Adrenal gland (tissue), 19 donors: ENCODE measurements at places on chromosomes 7 and 10. TPM values are rescaled to one million over a fixed set of nuclear protein-coding genes. Genes with fewer than 3 reads are reported as not detected.

GRCh38 chr10:25263931-25264330 is 89.1 kb downstream of the GPR158 start:
- DNase-seq, result no peak

- DNase-seq, result no peak
These were observed 69.8 kb upstream of the AGR3 start for GRCh38 chr7:16951483-16952080.

DNA sequence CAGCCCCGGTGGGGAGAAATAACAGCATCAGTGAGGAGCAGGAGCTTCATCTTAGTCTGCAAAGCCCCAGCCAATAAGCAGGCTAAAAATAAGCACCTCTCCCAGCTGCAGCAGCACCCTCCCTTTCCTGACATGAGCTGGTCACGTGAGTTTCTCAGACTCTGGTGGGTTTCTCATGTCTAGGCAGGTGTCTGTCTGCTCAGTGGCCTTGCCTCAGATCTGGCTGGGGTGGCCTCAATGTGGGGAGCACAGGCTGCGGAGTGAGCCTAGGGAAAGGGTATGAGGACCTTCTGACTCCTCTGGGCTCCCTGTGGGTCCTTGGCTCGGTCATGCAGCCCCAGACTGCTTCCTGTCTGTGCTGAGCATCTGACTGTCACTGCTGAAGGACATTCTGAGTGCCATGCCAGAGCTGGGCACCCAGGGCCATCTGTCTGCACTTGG is 81.6 kb upstream of the LRRC4 start:
- DNase-seq, result no peak

GRCh38 chr7:23261843-23262452 is 15.4 kb downstream of the GPNMB start:
- DNase-seq, result peak; percentile 68

Gene NEBL
- 20.2 TPM for polyA plus RNA-seq
